ENCODE measurements at places on chromosomes 11 and 22. TPM values are rescaled to one million over a fixed set of nuclear protein-coding genes. Genes with fewer than 3 reads are reported as not detected.
A peak's percentile ranks its signal among the peaks of the same experiment; 100 is the strongest.

GRCh38 chr22:17476838-17477237 is 86.5 kb upstream of the SLC25A18 start:
- DNase-seq, result peak; percentile 66
- no peaks in the 10 kb centered on the region for H3K36me3 ChIP-seq
- H3K4me3 ChIP-seq, result no peak overlapping the region
- H3K27me3 ChIP-seq, result no peaks in the 10 kb centered on the region
- no peak overlapping the region for H3K27ac ChIP-seq

GRCh38 chr11:134751766-134752165 is 339.7 kb upstream of the B3GAT1 start:
- no peak overlapping the region for H3K4me3 ChIP-seq
- no peak overlapping the region for H3K27ac ChIP-seq
- H3K27me3 ChIP-seq, result no peaks in the 10 kb centered on the region
- H3K4me1 ChIP-seq, result no peaks in the 10 kb centered on the region
- DNase-seq, result no peak
- no peaks in the 10 kb centered on the region for H3K36me3 ChIP-seq

- H3K4me3 ChIP-seq, result no peak overlapping the region
- H3K36me3 ChIP-seq, result no peaks in the 10 kb centered on the region
- H3K27ac ChIP-seq, result no peak overlapping the region
- H3K4me1 ChIP-seq, result no peaks in the 10 kb centered on the region
- H3K27me3 ChIP-seq, result no peaks in the 10 kb centered on the region
Observed at GRCh38 chr11:94883878-94884277, 89.5 kb downstream of the CWC15 start.

DNA sequence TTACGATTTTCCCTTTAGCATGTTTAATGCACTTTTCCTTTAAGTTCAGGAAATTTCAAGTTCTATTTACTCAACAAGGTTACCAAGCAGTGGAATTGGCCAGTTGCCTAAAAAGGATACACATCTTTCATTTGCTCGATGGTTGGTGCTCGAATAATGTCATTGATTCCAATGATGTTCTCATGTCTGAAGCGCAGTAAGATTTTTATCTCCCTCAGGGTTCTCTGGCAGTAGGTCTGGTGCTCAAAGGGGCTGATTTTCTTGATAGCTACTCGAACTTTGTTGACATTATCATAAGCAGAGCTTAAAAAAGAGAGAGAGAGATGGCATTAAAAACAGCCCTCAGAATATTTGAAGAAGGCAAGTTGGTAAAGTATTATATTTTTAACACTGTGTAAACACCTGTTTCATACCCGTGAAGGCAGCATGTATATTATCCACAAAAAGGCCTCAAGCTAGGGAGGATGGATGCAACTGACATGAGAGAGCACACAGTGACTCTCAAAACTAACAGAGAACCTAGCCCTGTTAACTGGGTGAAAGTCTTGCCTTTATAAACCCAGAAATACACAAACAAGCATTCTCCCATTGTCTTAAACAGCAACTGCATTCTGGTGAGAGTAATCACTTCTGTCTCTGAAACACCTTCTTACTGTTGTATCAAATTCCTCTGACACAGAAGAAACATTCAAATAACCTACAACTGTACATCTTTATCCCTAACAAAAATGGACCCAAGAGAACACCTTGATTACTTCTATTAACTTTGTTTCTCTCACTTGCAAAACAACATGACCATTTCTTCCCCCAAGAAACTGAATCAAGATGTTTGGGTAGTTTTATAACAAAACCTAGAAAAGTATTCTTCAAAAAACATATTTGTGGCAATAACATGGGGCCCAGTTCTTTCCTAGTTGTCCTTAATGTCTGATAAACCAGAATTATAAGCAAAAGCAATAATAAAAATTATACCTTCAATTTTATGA is 59.6 kb downstream of the MAPK1 start:
- peaks cover 4% of the 10 kb centered on the region for H3K4me1 ChIP-seq
- peaks cover 1% of the 10 kb centered on the region for H3K36me3 ChIP-seq
- no peaks in the 10 kb centered on the region for H3K27me3 ChIP-seq
- H3K27ac ChIP-seq, result no peak overlapping the region

EIF4ENIF1 gene
- total RNA-seq, result 12.6 TPM

CABP4 gene
- not detected for total RNA-seq

CDHR5 gene
- not detected for total RNA-seq
